Substantia nigra (tissue), 51 donors: ENCODE measurements at places on chromosomes 7 and 10.

GRCh38 chr7:151396328-151396970 is 13.4 kb downstream of the WDR86 start:
- no peak for DNase-seq

DNA sequence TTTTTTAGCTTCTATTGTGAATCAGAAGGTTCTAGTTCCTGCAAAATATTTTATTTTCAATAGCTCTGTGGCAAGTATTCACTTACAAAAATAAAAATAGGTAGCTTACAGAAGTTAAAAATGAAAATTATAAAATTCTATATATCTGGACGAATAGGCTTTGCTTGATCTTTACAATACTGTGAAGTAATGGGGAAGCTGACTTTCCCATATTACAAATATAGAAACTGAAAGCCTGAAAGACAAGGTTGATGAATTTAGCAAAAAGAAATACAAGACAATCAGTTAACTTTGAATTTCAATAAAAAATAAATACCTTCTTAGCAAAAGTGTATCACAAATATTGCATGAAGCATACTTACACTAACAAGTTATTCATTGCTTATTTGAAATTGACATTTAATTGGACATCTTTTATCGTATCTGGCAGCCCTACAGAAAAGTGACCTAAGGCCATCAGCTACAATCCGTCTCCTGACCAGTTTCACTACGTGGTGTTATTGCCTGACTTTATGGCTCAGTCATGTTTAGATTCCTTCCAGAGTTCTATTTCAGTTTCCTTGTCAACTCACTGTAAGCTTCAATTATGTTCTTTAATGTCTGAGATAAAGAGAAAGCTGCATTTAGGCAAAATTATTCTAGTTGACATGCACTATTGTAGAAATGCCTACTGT is 310.5 kb upstream of the HGF start:
- no peak for DNase-seq

DNA sequence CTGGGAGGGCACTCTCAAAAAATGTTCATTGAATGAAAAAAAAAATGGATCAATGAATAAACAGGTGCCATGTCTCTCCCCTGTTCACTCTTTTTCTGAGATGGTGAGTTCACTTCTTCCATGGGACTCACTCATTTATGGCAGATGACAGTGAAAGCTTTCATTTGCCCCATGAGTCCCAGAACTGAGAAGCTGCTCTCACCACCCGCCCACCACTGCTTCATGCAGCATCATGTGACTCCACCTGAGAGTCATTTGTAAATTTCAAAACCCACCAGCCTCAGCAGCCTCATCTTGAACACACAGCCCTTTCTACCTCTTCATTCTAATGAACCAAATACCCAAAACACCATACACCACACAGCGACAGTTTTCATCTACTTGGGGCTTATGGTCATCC is 64.9 kb downstream of the SCRN1 start:
- DNase-seq, result no peak

DNA sequence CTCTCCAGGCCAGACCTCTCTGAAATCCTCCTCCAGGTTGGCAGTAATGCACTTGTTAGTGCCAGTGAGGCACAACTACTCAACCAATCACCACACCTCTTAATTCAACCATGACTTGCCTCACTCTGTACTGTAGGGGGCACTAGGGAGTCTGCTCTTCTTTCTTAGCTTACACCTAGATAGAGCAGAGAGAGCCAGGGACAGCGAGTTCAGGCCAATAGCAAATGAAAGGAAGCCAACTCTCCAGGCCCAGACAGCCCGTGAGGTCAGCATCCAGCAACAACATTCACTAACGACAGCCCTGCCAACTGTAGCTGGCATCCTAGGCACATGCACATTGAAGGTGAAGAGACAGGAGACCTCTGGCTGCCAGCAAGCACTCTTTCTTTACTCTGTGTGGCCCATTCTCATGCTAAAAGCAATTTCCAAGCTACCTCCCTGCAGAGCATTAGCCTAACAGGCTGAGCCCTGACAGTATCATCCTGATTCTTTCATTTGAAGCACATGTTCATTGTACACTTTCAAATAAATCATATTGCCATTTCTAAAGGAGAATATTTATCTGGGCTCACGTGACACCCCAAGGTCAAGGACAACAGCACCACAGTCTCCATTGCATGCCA is 136.3 kb downstream of the DPY19L1 start:
- no peak for DNase-seq

- DNase-seq, result no peak
Measured at GRCh38 chr7:43884209-43884608, 14.9 kb upstream of the MRPS24 start.

GRCh38 chr10:1126461-1126860 is 70.3 kb downstream of the WDR37 start:
- no peak for DNase-seq

DNA sequence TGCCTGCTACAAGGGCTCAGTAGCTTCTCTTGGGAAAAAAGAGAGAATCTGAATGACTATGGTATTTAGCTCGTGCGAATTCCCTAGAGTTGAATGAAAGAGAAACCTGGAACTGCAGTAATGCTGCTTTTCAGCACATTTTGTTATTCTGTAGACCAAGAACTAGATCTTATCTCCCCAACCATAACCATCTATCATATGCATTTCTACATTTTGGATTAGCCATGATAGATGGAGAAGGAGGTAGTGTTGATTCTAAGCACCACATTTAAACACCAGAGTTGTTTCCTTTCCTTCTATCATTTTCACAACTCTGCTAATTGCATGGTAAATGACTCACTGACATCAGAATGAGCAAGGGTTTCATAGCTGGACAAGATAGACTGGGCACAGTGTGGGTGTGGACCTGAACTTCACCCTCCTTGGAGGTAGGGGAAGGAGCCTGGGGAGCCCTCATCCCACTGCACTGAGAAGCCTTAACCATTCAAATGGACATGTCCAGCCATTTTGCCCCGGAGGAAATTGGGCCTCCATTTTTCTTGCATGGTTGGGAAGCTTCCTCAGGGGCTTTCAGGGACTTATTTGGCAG is 55.3 kb upstream of the BMPER start:
- no peak for DNase-seq

- peak; percentile 1 for DNase-seq
Measured at GRCh38 chr7:66258409-66258808, 53.3 kb downstream of the TPST1 start.

DNA sequence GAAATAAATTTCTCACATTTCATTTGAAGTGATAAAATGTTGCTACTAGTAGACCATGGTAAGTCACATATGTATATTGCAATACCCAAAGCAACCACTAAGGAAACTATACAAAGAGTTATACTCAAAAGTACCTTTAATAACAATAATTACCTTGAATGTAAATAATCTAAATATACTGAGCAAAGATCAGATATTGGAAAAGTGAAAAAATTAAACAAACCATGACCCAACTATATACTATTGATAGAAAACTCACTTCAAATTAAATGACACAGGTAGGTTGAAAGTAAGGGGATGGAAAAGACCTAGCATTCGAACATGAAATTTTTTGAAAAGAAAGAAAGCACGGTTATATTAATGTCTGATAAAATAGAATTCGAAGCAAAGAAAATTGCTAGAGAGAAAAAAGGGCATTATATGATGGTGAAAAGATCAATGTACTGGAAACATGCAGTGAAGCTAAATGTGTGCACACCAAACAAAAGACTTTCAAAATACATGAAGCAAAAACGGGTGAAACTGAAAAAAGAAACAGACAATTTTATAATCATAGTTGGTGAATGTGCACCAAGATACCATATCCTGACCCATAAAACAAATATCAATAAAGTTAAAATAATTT is 29.1 kb downstream of the TFPI2 start:
- DNase-seq, result no peak

- no peak for DNase-seq
Measured at GRCh38 chr10:73771722-73772280, 10.0 kb upstream of the CHCHD1 start.

- DNase-seq, result no peak
Measured at GRCh38 chr10:23457632-23458417, 18.9 kb downstream of the OTUD1 start.

DNA sequence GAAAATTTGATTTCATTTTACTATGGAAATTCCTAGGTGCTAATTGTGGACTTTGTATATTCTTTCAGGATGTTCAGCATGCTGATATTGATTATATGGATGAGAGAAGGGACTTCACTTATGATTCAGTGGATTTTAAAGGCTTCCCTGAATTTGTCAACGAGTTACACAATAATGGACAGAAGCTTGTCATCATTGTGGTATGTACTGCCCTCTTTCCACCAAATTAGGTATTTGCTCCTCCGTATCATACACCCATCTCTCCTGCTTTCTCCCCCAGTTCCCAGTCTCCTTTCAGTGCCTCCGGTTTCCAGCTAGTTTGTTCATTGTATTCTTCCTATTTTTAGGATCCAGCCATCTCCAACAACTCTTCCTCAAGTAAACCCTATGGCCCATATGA is 34.6 kb downstream of the MGAM start:
- DNase-seq, result no peak

DNA sequence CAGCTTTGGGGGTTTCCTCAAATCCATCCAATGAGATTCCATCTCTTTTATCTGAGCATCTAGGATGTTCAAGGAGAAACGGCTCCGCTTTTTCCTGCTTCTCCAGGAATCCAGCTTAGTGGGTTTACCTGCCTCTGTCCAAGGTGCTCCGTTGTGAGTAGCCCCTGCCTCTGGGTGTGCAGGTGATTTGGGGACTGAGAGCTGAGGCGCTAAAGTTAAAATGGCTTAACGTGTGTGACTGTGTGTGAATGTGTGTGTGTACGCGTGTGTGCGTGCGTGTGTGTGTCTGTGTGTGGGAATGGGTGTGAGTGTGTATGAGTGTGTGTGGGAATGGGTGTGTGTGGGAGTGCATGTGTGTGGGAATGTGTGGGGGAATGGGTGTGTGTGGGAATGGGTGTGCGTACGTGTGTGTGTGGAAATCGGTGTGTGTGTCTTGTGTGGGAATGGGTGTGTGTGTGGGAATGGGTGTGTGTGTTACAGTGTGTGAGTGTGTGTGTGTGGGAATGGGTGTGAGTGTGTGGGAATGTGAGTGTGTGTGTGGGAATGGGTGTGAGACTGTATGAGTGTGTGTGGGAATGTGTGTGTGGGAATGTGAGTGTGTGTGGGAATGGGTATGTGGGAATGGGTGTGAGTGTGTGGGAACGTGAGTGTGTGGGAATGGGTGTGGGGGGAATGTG is 90.2 kb upstream of the INSIG1 start:
- no peak for DNase-seq

- no peak for DNase-seq
Measured at GRCh38 chr10:76218035-76218434, 786.6 kb downstream of the LRMDA start.

GRCh38 chr10:130715686-130716670 is 579.8 kb downstream of the GLRX3 start:
- no peak for DNase-seq

DNA sequence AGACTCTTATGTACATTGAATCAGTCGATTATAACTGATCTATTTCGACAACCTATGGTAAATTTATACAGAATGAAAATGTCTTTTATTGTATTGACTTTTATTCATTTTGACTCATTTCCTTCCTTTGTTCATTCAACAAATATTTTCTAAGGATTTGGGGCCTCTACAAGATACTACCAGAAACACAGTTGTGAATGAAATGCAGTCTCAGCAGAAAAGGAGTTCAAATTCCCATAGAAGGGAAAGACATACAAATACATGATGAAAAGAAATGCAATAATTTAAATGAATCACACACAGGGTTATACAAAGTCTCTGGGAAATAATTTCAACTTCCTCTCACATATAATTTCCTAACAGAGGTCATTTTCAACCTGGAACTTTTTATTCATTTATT is 134.0 kb upstream of the SEMA3A start:
- DNase-seq, result no peak

- DNase-seq, result no peak
Measured at GRCh38 chr7:116632384-116632783, 39.6 kb upstream of the MET start.

- no peak for DNase-seq
Measured at GRCh38 chr7:50022991-50023390, 70.1 kb downstream of the ZPBP start.

DNA sequence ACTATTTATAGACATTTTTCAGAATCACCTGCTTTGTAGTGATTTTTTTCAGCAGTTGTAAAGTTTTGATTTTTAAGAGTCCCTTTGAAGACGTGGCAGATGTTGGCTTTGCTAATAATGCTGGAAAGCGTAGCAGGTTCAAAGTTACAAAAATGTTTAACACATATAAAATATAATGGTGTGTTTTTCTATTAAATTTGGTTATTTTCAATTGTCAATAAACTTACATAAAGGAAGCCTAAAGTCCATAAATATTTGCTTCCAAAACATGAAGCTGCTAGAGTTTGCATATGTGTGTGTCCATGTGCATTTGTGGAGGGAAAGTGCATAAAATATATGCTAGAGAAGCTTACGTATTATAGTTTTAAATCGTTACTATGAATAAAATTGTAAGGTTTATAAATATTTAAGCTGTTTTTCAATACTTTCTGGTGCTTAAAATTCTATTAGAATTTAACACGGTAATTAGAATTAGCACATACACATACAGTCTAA is 3.7 kb downstream of the MEOX2 start:
- DNase-seq, result no peak

DNA sequence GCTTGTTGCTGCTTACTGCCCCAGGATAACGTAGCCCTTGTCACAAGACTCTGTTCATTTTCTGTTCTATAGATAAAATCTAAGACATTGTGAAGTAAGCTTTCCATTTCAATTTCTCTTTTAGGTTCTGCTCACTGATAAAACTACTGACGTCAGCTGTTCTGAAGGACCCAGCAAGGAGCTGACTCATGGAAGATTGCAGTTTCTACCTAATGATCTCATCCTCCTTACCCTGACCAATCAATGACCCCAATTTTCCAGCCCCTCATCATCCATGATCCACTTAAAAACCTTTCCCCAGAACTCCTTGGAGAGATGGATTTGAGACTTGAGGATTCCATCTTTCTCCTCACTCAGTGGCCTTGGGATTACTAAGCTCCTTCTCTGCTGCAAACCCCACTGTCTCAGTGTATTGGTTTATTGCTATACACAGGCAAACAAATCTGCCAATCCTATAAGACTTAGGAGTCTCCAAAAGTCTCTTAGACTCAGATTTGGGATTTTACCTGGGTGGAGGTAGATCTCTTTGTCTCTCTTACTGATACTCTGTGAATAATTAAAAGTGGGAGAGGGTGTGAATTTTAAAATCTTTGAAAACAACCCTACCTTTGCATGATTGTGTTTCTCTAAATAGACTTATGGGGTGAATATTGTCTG is 109.2 kb upstream of the TRIM24 start:
- DNase-seq, result no peak
